Colonic mucosa (tissue), 4 donors: ENCODE measurements at places on chromosomes 7 and 10.

GRCh38 chr10:15494850-15495506, 123.9 kb upstream of the FAM171A1 start:
- no peak for DNase-seq

DNA sequence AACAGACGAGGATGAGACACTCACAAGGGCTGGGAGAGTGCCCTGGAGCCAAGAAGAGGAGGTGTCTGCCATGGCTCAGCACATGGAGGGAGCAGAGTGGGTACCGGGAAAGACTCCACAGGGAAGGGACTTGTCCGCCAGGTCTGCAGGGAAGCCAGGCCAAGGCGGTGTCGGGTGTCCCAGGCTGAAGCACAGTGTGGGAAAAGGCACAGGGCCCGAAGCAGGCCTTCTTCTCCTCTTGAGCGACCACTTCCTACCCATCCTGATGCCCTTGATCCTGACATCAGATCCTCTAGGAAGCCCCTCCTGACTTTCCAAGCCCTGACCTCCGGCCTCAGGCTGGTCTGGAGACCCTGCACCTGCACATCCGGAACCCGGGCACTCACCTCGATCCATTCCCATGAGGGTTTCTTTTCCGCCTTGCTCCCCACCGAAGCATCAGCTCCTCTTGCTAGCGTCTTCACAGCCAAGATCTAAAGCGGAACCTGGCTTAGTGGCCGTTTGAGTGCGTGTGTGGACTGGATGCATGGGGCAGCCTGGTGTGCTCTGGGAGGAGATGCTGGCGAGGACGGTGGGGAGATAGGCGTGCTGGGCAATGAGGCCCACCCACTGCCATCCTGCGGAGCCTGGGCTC, 8.5 kb downstream of the CALML3 start:
- DNase-seq, result no peak

DNA sequence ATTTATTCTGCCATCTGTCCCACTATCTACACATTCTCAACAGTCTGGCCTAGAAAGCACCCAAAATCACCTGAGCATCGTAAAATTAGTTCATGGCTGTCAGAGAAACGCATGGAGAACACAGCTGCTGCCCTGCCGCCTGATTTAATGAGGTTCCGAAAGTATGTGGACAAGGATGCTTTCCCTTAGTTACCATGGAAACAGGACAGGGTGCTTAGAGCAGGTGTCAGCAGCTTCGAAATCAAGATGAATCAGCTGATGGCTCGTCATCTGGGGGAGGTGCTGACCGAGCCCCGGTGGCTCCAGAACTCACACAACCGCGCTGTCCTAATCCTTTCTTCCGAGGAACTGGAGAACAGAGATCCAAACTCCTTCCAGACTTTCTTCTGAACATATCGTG, 151.5 kb downstream of the TEX36 start:
- DNase-seq, result no peak

DNA sequence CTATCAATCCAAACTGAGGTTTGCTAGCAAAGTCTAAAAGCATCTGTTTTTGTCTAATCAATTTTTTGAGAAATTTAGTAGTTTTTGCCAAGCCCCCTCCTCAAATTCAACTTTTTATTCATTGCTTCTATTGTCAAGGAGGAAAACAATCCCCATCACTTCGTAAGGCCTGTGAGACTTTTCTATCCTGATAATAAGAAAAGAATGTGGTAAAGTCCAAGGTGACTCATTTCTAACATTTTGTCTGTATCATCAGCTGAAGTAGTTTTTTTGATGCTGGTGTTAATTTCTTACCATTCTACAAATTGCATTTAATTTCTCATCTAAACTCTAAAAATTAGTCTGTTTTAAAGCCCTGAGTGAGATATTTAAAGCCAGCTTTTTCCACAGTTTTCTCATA, 11.7 kb downstream of the ANK3 start:
- no peak for DNase-seq

DNA sequence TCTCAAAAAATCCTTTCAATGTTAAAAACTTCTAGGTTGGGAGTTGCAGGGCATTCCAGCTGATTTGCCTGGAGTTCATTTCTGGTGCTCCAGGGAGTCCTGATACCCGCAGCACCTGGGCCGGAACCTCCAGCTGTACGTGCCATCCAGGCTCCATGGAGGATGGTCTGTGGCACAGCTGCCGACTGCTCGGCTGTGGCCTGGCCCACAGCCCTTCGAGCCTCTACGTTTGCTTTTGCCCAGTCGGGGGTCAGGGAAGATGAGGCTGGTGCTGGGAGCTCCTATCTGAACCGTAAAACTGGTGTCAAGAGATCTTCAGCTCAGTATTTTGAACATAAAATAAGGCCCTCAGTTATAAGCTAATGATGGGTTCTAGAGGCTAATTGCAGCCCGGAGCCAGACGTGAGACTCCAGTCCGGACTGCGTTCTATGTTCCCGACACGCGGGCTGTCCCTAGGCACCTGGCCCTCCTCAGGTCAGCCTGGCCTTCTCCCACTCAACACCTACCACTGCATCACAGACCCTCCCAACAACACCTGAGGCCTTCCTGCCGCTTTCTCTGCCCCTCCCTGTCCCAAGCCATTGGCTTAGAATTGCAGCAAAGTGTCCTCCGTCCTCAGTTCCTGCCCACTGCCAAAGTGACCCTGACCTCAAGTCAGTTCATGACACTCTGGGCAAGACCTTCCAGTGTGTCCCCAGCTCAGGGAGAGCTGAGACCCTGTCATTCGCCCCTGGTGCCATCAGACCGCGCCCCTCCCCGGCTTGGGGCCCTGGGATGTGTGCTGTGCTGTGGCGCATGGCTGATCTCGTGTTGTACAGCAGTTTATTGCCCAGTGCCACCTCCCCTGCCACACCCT, 64.2 kb upstream of the DNAJB6 start:
- no peak for DNase-seq

- DNase-seq, result no peak
Measured at GRCh38 chr7:15854841-15855524, 168.5 kb upstream of the MEOX2 start.

- no peak for DNase-seq
Measured at GRCh38 chr7:2163600-2164555, 68.9 kb downstream of the MAD1L1 start.

DNA sequence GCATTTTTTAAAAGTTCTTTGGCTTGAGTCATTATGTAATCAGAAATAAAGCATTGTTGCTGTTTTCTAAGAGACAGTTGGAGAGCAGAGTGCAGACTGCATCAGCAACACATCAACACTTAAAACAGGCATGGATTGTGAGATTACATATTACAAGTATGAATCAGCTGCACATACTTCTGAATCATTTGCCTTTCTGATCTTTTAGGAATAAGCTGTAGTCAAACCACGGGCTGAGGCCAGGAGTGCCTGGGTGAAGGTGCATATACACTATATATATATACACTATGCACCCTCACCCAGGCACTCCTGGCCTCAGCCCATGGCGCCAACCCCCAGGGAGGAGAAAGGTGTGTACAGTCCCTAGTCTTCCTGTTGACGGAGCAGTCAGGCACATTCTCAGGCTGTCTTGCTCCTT, 52.4 kb upstream of the DLX6 start:
- DNase-seq, result no peak

DNA sequence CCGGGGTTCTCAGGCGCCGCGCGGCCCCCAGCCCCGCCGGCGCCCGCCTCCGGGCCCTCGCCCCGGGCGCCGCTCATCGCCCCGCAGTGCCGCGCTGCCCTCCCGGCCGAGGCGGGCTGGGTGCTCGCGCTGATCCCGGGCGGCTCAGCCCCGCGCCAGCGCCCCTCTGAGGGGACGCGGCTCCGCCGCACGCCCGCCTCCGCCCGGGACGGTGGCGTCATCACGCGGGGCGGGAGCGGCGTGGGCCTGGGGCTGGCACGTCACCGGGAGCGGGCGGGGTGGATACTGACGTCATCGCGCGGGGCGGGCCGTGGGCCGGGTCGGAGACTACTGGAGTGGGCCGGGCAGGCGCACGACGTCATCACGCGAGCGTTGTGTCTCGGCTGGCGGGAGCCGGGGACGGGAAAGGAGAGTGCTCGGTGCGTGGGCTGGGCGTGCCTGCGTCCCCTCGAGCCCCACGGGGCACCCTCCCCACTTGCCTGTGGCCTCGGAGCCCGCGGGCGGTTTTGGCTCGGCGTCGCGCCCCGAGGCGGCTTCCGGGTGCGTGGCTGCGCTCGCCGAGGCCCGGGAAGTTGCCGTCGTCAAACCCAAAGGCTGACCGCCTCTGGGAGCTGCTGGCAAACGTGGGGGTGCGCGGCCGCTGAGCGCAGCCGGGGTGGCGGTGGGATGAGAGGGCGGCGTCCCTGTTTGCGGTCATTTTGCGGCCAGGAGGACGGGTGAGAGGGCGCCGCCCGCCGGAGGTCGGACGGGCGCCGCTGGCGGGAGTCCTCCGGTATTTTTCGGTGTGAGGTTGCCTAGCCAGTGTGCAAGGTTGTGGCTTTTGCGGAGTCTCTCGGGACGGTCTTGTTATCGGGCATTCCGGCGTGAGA, at the start of gene ESYT2:
ESYT2 (minus strand) TSS at position 168 of the 869 bp plus-strand sequence; CDS start at position 77, 91 bp downstream.
- DNase-seq, result peak; percentile 99

GRCh38 chr7:146791344-146792285, 675.0 kb downstream of the CNTNAP2 start:
- no peak for DNase-seq

DNA sequence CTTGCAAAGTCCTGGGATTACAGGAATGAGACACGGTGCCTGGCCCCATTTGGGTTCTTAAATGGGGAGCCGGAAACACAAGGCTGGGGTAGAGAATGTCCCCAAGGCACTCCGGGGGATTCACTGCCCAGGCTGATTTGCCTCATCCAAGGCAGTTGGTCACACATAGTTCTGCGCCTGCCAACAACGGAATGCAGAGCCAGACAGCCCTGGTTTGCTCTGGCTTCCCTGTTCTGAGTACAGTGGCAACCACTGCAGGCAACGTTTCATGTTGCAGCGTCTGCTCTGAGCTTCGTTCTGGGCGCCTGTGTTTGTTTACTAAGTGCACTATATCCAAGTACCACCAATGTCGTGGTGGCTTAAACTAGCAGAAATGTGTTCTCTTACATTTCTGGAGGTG, 61.7 kb upstream of the C1QL3 start:
- no peak for DNase-seq

DNA sequence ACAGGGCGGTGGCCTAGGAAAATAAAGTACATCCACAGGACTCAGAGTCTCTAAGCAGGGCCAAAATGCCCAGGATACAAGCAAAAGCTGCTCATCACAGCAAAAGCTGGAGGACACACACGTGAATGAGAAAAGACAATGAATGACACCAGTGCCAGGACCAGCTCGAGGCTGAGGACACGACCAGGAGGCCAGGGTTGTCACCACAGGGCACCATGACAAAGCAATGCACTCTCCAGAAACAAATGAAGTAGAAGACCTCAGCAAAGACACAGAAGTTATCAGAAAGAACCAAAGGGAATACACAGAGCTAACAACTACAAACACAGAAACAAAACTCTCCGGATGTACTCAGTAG, 92.1 kb downstream of the FOXL3 start:
- no peak for DNase-seq

GRCh38 chr10:92839191-92840085, 8.9 kb upstream of the EXOC6 start:
- peak; percentile 77 for DNase-seq

GRCh38 chr7:129530795-129531391, 28.6 kb downstream of the SMKR1 start:
- DNase-seq, result no peak

DNA sequence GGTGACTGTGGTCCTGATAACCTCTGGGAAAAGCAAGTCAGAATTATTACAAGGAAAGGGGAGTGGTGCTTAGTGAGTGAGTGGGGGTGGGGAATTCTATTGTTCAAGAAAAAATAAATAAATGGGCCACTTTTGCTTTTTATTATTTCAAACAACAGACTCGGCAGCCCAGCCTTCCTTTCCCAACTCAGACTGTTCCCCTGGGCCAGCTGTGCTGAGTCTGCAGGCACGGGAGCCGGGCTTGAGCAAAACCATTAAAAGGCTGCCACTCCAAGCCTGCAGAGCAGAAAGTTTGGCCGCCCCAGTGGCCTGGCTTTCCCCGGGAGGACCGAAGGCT, 90.0 kb downstream of the PLXNA4 start:
- DNase-seq, result no peak

- DNase-seq, result peak; percentile 70
Measured at GRCh38 chr10:95363303-95363912, 72.6 kb upstream of the PDLIM1 start.

- DNase-seq, result no peak
Measured at GRCh38 chr10:75619635-75620034, 188.2 kb downstream of the LRMDA start.

GRCh38 chr7:31687024-31687748, at the start of gene PPP1R17:
PPP1R17 (plus strand) TSS chr7:31687215; CDS start chr7:31692442, 5,227 bp downstream.
- DNase-seq, result no peak

GRCh38 chr7:40885503-40885902, 750.7 kb downstream of the SUGCT start:
- DNase-seq, result no peak

DNA sequence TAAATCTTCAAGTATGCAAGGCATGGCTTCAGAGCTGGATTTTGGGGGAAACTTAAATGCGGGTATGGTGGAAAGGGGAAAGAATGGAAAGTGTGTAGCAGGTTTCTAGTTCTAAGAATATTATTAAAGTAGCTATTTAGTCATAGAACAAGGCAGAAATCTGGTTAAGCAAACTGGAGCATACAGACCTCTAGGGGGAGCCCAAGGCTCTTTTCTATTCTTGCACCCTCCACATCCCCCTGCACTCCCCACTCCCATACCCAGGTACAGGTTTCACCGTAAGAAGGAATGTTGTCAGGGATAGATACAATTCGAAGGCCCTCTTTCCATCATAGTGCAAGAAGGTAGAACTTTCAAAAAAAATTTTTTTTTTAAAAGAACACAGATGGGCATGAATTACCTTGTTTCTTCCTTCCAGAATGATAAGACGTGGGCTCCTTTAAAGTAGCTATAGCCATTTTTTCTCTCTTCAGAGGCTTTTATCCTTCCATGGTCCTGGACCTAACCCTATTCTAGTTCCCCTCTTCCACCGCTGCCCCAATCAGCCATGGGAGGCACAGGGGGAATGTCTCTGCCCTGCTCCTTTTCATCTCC, 41.5 kb upstream of the SMIM30 start:
- DNase-seq, result no peak

DNA sequence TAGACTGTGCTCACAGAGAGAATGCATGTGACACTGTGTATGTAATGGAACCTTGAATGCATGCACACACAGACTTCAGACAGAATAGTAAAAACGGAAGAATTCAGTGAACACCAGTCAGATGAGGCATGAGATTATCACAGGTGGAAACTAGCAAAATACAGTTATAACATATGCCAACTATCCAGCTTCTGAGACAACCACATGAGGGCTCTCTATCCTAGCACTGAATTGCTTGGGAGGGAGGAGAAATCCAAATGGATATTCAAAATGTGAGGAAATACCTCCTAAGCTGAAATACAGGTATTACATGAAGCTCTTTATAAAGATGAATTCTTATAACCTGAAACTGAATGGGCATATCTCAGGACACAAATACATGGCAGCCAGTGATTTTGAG, 30.6 kb downstream of the GARS1 start:
- no peak for DNase-seq

- no peak for DNase-seq
Measured at GRCh38 chr10:58397830-58398229, 12.6 kb downstream of the TFAM start.

DNA sequence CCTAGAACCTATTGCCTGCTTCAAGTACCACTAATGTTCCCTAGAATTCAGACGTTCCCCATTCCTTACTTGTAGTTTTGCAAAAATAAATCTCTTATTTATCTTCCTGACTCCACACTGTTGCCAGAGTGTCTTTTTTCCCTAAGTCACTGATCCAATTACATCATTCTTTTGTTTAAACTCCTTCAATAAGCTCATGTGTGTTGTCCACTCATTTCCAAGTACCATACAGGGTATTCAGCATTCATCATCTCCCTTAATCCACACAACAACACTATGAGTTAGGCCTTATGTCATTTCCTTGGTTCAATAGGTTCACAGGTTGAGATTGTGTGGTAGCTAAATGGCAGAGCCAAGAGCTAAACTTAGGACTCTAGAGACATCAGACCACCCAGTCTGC, 119.9 kb upstream of the RHOBTB1 start:
- DNase-seq, result no peak
